ENCODE measurements at places on chromosomes 6 and 20.

- ATAC-seq: no peak
Observed at GRCh38 chr20:22382742-22383141, 201.6 kb downstream of the FOXA2 start.

GRCh38 chr20:25245461-25245860 is 2.4 kb upstream of the PYGB start:
- ATAC-seq: no peak

GRCh38 chr6:56756791-56757587 is 114.3 kb upstream of the DST start:
- no peak for ATAC-seq

DNA sequence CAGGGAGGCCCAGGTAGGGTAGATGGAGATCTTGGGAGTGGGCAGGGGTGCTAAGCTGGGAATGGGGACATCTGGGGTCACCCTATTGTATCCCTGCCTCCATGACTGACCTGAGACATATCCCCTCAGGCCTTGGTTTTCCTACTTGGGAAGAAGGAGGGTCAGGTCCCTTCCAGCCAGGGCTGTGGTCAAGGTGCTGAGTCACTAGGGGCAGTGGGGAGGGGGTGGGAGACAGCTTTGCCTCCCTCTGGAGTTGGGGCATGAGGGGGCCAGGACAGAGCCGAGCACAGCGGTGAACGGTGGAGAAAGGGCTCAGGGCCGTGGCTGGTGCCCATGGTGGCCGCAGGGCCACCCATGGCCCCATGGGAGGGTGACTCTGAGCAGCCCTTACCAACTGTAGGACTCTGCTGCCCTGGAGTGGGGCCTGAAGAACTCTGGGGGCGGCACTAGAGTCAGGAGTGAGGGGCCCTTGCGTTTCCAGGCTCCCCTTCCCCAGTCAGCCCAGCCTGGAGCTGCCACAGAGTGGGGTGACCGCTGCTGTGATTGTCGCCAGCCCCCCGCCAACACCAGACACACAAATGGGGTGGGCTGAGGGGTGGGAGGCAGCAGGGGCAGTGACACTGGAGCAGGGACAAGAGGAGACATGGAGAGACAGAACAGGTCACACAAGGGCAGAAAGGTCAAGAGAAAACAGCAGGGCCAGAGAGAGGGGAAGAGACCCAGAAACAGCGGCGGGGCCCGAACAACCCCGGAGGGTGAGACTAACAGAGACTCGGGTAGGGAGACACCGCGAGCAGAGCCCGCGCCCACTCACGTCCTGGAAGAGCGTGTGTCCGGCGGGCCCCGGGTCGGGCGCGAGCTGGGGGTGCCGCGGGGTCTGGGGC is 576 bp downstream of the NECAB3 start:
- ATAC-seq: peak; percentile 31

DNA sequence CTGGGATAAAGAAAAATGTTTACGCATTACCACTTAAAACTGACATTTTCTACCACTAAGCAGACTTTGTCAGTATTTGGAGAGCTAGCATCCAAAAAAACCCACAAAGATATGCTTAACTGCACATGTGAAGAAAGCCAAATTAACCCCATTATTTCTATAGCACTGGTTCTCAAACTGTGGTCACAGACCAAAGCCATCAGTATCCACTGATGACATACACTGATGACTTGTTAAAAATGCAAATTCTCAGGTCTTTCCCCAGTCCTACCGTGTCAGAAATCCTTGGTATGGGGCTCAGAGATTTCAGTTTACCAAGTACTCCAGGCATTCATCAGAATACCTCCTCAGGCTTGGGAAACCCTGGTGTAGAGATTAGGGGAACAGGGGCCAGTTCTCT is 230.2 kb downstream of the PTPRK start:
- ATAC-seq: no peak

- ATAC-seq: peak; percentile 36
Observed at GRCh38 chr6:11712760-11713159, 65.8 kb downstream of the ADTRP start.

GRCh38 chr20:54347166-54347833 is 128.1 kb upstream of the DOK5 start:
- ATAC-seq: no peak

DNA sequence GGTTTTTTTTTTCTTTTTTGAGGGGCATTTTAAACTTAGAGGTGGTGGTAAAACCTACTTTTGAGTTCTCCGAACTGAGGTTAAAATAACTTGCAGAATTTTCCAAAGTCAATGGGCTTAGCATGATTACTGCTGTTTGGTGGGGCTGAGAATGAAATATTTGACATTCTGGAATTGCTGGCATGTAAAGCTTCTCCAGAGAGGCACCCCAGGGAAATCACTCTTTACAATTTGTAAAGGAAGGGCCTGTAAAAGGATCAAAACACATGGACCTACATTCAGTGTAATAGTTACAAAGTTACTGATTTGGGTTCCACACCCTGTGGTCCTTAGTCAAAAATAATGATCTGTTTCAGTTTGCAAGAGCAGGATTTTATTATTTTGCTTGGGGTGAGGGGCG is 5.5 kb downstream of the FAM217B start:
- ATAC-seq: no peak

- no peak for ATAC-seq
Observed at GRCh38 chr6:142903812-142904211, 41.2 kb downstream of the HIVEP2 start.

- no peak for ATAC-seq
Observed at GRCh38 chr6:109498052-109498451, 15.0 kb upstream of the ZBTB24 start.

DNA sequence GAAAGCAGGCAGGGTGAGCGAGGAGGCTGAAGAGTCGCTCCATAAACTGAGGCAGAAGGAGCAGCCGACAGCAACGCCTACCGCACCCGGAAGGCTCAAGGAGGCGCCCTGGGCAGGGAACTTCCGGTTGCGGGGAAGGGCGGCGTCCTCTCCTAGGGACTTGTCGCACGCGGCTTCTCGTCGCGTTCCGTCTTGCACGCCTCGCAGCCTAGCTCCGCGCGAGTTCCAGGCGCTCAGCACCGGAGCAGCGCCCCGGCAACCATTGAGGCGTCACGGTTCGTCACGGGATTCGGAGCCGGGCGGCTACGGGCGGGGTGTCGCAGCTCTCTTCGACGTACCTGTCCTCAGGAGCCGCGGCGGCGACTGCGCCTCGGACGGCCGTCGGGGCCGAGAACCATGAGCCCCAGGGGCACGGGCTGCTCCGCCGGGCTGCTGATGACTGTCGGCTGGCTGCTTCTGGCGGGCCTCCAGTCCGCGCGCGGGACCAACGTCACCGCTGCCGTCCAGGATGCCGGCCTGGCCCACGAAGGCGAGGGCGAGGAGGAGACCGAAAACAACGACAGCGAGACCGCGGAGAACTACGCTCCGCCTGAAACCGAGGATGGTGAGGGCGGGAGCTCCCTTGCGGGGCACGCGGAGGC is at the start of gene SPACA1:
SPACA1 (plus strand) TSS at position 332 of the 641 bp plus-strand sequence; CDS start at position 397, 65 bp downstream.
- no peak for ATAC-seq

DNA sequence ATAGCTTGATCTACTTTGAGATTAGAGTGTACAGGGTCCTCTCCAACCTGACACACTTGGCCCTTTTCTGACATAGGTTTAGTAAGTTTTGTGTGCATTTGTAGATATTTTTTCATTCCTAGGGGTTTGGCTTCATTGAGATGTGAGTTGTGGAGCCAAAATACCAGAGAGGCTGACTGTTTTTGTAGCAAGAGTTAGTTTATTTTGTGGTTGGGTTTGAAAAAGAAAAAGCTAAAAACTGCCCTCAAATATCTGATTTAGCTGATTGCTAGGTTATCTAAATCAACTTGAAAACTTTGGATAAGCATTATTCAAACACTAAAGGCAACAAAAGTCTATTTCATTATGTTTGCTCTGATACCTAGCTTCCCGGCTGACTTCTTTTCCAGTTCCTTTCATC is 164.7 kb upstream of the CENPW start:
- no peak for ATAC-seq

- ATAC-seq: no peak
Observed at GRCh38 chr6:26071135-26071534, 16.1 kb upstream of the HFE start.

- ATAC-seq: peak; percentile 81
Observed at GRCh38 chr6:18343741-18344140, 43.4 kb upstream of the RNF144B start.

- ATAC-seq: no peak
Observed at GRCh38 chr6:168601546-168601945, 160.6 kb downstream of the SMOC2 start.

DNA sequence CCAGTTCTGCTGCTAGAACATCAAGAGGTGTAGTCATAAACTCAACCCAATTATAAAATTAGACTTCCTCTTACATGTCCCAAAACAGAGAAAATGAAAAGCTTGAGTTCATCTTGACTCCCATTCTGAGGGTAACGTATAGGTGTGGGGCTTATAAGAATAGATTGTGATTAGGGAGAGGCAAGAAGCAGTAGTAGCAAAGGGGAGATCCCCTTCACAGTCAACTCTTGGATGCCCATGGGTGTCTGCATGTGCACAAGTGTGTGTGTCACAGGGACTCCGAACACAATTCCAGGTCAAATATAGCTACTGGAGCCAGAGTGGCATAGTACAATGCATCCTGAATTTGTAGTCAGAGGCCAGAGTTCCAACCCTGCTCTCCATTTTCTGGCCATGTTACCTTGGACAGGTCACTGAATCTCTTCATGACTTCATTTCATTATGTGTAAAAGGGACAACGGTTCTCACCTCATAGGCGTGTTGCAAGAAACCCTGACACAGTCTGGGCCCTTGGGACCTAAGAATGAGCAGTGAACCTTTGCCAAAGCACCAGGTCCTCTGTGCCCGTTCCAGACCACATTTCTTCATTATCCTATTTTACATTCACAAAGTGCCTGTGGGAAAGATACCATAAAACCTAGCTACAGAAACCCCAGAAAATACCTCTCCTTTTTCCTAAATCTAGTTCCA is 11.8 kb downstream of the GSTA4 start:
- ATAC-seq: no peak

DNA sequence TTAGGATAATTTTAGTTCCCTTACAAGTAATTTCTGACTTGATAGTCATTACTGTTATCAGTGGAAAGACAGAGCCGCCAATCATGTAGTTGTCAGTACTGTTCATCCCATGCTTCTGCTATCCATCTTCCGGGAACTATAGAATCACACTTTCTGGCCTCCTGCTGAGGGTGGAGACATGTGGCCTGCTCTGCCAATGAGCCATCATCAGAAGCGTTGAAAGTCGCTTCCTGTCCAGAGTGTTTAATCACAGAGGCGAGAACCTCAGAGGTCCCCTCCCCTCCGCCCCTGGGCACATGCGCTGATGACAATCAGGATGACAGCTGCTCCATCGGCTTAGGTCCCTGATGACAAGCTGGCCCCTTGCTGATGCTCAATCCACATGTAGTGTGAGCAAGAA is 3.0 kb downstream of the DDO start:
- ATAC-seq: no peak

GRCh38 chr6:3664625-3665041 is 86.9 kb downstream of the PXDC1 start:
- no peak for ATAC-seq

DNA sequence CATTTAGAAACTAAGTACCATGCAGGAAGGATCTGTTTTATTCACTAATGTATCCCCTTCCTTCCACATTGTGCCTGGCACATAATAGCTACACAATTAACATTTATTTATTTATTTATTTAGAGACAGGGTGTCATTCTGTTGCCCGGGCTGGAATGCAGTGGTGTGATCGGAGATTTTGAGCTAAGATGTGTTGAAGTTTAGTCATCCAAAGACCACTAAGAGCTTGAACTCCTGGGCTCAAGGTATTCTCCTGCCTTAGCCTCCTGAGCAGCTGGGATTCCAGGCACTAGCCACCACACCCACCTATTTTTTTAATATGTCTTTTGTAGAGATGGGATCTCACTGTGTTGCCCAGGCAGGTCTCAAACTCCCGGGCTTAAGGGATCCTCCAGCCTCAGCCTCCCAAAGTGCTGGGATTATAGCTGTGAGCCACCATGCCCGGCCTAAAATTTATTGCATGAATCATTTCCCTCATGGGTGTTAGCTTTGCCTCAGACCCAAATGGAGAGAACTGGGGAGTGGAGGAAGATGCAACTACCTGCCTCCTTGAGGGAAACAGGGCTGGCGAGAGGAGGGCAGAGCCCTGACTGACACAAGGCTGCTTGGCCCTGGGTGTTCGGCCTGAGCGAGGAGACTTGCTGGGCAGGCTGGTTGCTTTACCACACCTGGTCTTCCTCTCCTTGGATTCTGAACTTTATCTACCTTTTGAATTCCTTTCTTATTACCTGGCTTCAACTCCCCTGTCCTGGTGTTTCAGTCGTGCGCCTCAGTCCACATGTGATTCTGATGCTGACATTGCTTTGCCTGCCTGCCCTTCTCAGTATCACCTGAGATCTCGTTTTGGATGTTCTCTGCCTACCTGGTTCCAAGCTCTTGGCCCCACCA is 1.7 kb upstream of the DYNLT1 start:
- no peak for ATAC-seq

- ATAC-seq: no peak
Observed at GRCh38 chr20:41247523-41248367, 69.8 kb downstream of the ZHX3 start.

DNA sequence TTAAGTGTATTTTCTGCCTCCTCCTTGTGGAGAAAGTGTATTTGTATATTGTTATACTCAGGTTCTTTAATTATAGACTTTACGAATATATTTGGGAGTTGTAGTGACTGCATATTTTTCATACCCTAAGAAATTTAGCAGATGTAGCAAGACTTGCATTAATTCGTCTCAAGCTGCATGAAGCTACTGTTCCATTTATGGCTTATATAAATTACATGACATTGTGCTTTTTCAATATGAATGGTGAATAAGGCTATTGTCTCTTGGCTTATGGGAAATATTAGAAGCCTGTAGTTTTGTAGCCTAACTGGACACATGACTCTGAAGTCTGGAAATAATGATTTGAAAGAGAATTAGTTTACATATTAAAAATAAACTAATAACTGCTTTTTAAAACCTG is 2.4 kb downstream of the ADGRG6 start:
- no peak for ATAC-seq

DNA sequence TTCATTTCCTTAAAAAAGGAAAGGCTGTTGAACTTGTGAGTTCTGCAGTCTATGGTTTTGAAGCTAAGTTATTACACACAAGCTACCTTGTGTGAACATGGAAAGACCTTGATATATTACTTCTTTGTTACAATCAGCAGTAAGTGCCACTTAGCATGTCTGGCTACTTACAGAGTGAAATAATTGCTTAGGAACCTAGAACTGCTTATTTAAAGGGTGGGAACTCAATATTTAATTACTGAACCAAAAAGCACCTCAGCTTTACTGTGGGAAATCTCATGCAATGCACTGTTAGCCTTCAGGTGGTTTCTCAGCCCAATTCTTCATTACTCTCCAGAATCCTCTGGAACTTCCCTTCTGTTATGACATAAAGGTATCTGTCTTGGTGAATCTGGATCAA is 17.9 kb downstream of the PERP start:
- no peak for ATAC-seq

DNA sequence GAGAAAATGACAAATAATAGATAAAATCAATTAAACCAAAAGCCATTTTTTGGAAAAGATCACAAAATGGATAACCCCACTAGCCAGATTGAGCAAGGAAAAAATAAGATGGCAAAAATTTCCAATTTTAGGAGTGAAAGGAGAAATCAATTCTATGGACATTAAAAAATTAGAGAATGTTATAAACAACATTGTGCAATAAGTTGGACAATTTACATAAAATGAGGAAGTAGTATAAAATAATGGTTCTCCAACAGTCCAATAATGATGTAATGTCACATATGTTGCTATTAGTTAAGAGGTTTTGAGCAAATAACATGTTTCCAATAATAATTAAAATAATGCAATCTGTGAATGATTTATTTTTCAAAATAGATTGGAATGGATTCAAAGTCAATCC is 3.1 kb upstream of the SNAP91 start:
- ATAC-seq: no peak

Measured in activated CD4-positive, CD25-positive, alpha-beta regulatory T cell treated with anti-CD3 and anti-CD28 coated beads, Interleukin-2, amount 50 U/mL, for 24 hours (primary cell).